Type B pancreatic cell (in vitro differentiated cells): ENCODE measurements at places on chromosomes 3 and 15. TPM values are rescaled to one million over a fixed set of nuclear protein-coding genes. Genes with fewer than 3 reads are reported as not detected.

GRCh38 chr3:46953234-46954010 lies 23.1 kb downstream of the CCDC12 start:
- DNase-seq = no peak
- H3K4me1 ChIP-seq = peaks cover 55% of the 10 kb centered on the region
- peak overlapping the region; percentile 12 for H3K27ac ChIP-seq
- peak overlapping the region; percentile 13 for H3K4me3 ChIP-seq
- peaks cover 8% of the 10 kb centered on the region for H3K36me3 ChIP-seq

- no peaks in the 10 kb centered on the region for H3K4me1 ChIP-seq
- H3K27me3 ChIP-seq = no peaks in the 10 kb centered on the region
- DNase-seq = no peak
- H3K27ac ChIP-seq = no peak overlapping the region
- H3K36me3 ChIP-seq = no peaks in the 10 kb centered on the region
Measured at GRCh38 chr3:80550174-80550573, 782.4 kb upstream of the ROBO1 start.

DNA sequence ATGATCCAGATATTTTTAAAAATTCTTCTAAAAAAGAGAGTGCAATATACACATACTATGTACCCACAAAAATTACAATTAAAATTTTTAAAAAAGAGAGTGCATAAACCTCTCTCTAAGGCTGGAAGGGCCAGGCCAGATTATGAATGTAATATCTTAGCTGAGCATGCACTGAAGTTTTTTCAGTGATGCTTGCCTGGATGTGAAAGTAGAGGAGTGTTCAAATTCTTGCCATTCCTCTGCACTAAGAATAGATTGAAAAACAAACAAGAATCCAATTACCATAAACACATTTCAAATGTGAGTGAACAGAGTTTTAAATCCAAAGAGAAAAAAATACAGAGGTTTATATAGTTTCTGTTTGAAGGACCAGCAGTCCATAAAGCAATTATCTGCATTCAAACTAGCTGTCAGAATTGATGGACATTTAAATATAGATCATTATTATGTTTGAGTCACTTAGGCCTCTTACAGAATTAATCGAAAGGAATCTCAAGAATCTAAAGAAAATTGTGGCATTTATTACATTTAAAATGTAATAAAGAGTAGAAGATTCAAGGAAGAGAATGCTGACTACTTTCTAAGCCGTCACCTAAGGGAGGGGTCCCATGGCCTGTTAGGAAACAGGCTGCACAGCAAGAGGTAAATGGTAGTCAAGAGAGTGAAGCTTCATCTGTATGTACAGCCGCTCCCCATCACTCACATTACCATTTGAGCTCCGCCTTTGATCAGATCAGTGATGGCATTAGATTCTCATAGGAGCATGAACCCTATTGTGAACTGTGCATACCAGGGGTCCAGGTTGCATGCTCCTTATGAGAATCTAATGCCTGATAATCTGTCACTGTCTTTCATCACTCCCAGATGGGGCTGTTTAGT lies 159.3 kb upstream of the MDFIC2 start:
- H3K27me3 ChIP-seq = peaks cover 3% of the 10 kb centered on the region
- no peaks in the 10 kb centered on the region for H3K36me3 ChIP-seq
- peaks cover 5% of the 10 kb centered on the region for H3K4me1 ChIP-seq
- no peak for DNase-seq
- no peak overlapping the region for H3K4me3 ChIP-seq

The XCR1 gene
- 3.6 and 13.9 TPM in 2 replicates for total RNA-seq

The PLCL2 gene
- 6.5 and 10.6 TPM in 2 replicates for total RNA-seq

- no peaks in the 10 kb centered on the region for H3K36me3 ChIP-seq
- H3K4me3 ChIP-seq = no peak overlapping the region
- H3K27ac ChIP-seq = peak overlapping the region; percentile 100
Measured at GRCh38 chr3:58620421-58620820, 43.2 kb upstream of the FAM107A start.

DNA sequence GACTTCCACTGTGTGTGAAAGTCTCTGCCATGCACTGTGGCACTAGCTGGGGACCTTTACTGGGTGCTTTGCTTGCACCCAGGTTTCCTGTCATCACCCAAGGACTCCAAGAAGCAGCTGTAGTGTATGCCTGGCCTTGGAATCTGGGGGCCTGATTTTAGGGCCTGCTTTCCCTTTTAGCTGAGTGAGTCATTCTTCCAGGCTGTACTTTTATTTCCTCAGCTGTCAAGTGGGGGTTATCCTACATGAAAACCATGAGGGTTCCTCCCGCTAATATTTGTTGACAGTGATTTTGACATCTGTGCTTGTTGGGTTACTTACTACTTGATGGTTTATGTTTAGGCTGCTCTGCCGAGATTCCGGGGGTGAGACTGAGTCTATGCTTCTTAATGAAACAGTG lies 18.5 kb downstream of the GORASP1 start:
- no peak for DNase-seq
- no peak overlapping the region for H3K4me3 ChIP-seq
- no peak overlapping the region for H3K27ac ChIP-seq
- no peaks in the 10 kb centered on the region for H3K4me1 ChIP-seq
- no peaks in the 10 kb centered on the region for H3K27me3 ChIP-seq
- peaks cover 28% of the 10 kb centered on the region for H3K36me3 ChIP-seq

The BCL2A1 gene
- total RNA-seq = not detected in 2 replicates

The ITIH4 gene
- 4.1 and 14.0 TPM in 2 replicates for total RNA-seq

The DAZL gene
- total RNA-seq = not detected in 2 replicates

- no peak for DNase-seq
- no peak overlapping the region for H3K27ac ChIP-seq
- H3K27me3 ChIP-seq = peaks cover 50% of the 10 kb centered on the region
- no peaks in the 10 kb centered on the region for H3K4me1 ChIP-seq
- no peak overlapping the region for H3K4me3 ChIP-seq
Measured at GRCh38 chr3:134659391-134660045, 8.7 kb upstream of the KY start.

The AP3B2 gene
- 7.3 and 8.0 TPM in 2 replicates for total RNA-seq

The AZI2 gene
- 54.0 and 59.4 TPM in 2 replicates for total RNA-seq

The TLNRD1 gene
- 16.7 and 20.1 TPM in 2 replicates for total RNA-seq

DNA sequence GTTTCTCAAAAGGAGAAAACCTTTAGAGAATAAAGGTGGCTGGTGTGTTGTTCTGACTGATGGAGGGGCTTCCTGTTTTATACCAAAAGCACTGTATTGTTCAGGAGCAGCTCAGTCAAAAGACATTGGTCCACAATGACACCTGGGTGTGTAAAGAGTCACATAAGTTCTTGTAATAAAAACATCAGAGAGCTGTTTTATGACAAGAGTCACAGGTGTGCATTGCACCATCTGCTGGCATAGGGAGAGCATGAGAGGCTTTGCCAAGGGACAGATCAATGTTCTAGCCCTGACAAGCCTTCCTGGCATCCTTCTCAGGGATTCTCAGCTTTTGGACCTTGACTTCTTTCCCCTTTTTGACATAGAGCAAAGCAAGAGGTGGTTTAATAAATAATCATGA lies 20.4 kb downstream of the ARPP21 start:
- H3K4me1 ChIP-seq = peaks cover 8% of the 10 kb centered on the region
- no peaks in the 10 kb centered on the region for H3K36me3 ChIP-seq
- no peak overlapping the region for H3K27ac ChIP-seq
- H3K4me3 ChIP-seq = no peak overlapping the region

The MDFIC2 gene
- not detected in 2 replicates for total RNA-seq

The LSAMP gene
- 17.0 and 64.9 TPM in 2 replicates for total RNA-seq

The IFT80 gene
- total RNA-seq = 29.5 and 40.8 TPM in 2 replicates

The ACP3 gene
- total RNA-seq = 3.5 and 8.2 TPM in 2 replicates

DNA sequence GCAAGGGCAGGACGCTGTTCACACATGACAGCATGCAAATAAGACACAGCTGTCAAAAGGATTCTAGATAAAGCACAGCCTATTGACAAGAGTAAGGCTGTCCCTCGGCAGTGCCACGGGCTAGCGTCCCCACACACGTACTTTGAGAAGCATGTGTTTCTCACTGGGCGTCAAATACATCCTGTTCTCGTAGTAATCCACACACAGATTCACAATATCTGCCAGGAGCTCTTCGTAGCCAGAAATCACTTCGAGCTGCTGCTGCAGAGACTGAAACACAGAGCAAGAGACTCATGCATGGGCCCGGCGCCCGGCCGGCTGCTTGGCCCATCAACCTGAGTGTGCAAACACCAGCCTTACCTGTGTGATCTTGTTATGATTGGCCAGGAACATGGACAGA lies 41.1 kb downstream of the CYFIP1 start:
- H3K36me3 ChIP-seq = peaks cover 19% of the 10 kb centered on the region
- H3K4me3 ChIP-seq = no peak overlapping the region
- no peaks in the 10 kb centered on the region for H3K27me3 ChIP-seq
- DNase-seq = no peak

DNA sequence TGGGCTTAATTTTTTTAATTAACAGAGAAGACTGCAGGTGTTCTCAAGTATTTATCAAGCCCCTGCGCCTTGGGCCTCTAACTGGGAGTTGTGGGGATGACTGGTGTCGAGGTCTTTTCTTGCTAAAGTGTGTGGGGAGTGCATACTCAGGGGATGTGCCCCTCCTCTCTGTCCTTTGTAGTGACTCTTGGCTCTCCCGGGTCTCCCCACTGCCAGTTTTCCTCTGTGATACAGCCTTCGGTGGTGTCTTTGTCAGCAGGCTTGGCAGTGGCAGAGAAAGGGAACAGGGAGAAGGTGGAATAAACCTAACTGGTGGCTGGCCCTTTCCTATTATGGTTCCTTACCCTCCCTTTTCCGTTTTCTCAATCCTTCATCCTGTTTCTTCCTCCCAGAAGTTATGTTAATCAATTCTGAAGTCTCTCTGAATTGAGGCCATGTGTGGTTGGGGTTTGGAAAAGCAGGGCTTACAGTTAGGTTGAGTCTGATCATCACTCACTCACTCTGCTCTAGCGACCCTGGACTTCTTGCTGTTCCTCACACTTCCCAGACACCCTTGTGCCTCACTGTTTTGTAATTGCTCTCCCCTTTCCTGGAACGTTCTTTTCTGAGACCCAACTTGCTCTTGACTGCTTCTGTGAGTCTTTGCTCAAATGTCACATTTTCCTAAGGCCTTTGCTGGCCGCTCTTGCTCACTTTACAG lies 158.1 kb downstream of the PTPRG start:
- H3K27ac ChIP-seq = no peak overlapping the region
- peaks cover under 1% of the 10 kb centered on the region for H3K36me3 ChIP-seq
- peaks cover 32% of the 10 kb centered on the region for H3K4me1 ChIP-seq
- no peaks in the 10 kb centered on the region for H3K27me3 ChIP-seq

GRCh38 chr3:195119461-195120266 lies 151.3 kb downstream of the XXYLT1 start:
- peak overlapping the region; percentile 71 for H3K4me3 ChIP-seq
- H3K27ac ChIP-seq = peak overlapping the region; percentile 81
- DNase-seq = no peak
- H3K4me1 ChIP-seq = peaks cover 41% of the 10 kb centered on the region
- no peaks in the 10 kb centered on the region for H3K36me3 ChIP-seq
- no peaks in the 10 kb centered on the region for H3K27me3 ChIP-seq

The CPNE9 gene
- 0.34 and 0.59 TPM in 2 replicates for total RNA-seq

- peak overlapping the region; percentile 51 for H3K27ac ChIP-seq
- no peak overlapping the region for H3K4me3 ChIP-seq
- no peak for DNase-seq
- H3K36me3 ChIP-seq = no peaks in the 10 kb centered on the region
Measured at GRCh38 chr15:35023804-35024203, 35.7 kb upstream of the ZNF770 start.

DNA sequence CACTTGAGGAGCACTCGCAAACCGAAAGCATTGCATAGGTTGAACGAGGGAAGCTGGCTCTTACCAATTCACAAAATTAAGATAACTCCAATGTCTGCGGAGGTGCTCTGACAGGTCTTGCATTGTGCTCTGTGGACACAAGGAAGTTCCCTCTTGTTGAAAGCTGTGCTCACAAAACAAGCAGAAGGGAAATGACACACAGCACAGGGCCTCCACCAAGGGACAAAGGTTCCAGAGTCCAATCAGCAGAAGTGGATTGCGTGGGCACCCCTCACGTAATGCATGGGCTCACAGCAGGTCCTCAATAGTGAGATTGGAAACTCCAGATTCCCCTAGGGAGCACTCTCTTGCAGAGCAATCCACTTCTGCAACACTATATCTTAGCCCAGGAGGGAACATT lies 89.9 kb downstream of the ATP10A start:
- no peaks in the 10 kb centered on the region for H3K36me3 ChIP-seq
- H3K4me1 ChIP-seq = peaks cover 25% of the 10 kb centered on the region
- no peak overlapping the region for H3K27ac ChIP-seq
- DNase-seq = no peak
- H3K27me3 ChIP-seq = no peaks in the 10 kb centered on the region
- H3K4me3 ChIP-seq = no peak overlapping the region

The SAMMSON gene
- total RNA-seq = not detected in 2 replicates

The OSTN gene
- 1.3 and 1.4 TPM in 2 replicates for total RNA-seq

The EIF1B gene
- 55.2 and 81.8 TPM in 2 replicates for total RNA-seq

GRCh38 chr3:100002599-100003350 lies 111.5 kb downstream of the FILIP1L start:
- H3K4me1 ChIP-seq = peaks cover 39% of the 10 kb centered on the region
- no peaks in the 10 kb centered on the region for H3K27me3 ChIP-seq
- no peak for DNase-seq
- no peaks in the 10 kb centered on the region for H3K36me3 ChIP-seq

- no peak overlapping the region for H3K4me3 ChIP-seq
- peaks cover 4% of the 10 kb centered on the region for H3K4me1 ChIP-seq
- no peaks in the 10 kb centered on the region for H3K36me3 ChIP-seq
Measured at GRCh38 chr15:29035336-29036285, 149.8 kb downstream of the APBA2 start.

GRCh38 chr3:42803414-42804105 lies 730 bp downstream of the HIGD1A start:
- H3K27ac ChIP-seq = peak overlapping the region; percentile 99
- peak overlapping the region; percentile 100 for H3K4me3 ChIP-seq
- peaks cover 29% of the 10 kb centered on the region for H3K4me1 ChIP-seq
- peak; percentile 72 for DNase-seq

DNA sequence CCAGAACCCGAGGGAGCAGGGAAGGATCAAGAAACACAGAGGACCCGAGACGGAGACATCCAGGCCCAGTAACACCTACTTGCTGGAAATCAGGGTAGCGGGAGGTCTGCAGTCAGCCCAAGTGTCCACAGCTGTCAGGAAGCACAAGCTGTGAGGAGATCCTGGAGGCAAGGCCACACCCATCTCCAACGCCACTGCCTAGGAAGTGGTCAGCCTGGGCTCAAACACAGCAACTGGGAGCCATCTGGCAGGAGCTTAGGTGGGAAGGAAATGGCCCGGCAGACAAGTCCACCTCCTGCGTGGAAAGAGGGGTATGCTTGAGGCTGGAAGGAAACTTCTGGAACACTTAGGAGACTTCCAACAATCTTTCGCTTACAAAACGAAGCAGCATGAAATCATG lies 407.1 kb downstream of the VPS13C start:
- H3K36me3 ChIP-seq = no peaks in the 10 kb centered on the region
- DNase-seq = no peak
- peaks cover 15% of the 10 kb centered on the region for H3K27me3 ChIP-seq
- no peak overlapping the region for H3K27ac ChIP-seq

The DGKG gene
- 1.5 and 11.6 TPM in 2 replicates for total RNA-seq

- H3K27me3 ChIP-seq = no peaks in the 10 kb centered on the region
- peaks cover 17% of the 10 kb centered on the region for H3K4me1 ChIP-seq
- H3K36me3 ChIP-seq = no peaks in the 10 kb centered on the region
- no peak overlapping the region for H3K27ac ChIP-seq
- H3K4me3 ChIP-seq = peak overlapping the region; percentile 51
Measured at GRCh38 chr15:90929246-90930019, 2.9 kb downstream of the HDDC3 start.

- no peaks in the 10 kb centered on the region for H3K36me3 ChIP-seq
- no peak overlapping the region for H3K4me3 ChIP-seq
- H3K4me1 ChIP-seq = no peaks in the 10 kb centered on the region
Measured at GRCh38 chr3:140440446-140440845, 237.4 kb upstream of the TRIM42 start.
